ENCODE measurements at places on chromosomes 1 and 21.

DNA sequence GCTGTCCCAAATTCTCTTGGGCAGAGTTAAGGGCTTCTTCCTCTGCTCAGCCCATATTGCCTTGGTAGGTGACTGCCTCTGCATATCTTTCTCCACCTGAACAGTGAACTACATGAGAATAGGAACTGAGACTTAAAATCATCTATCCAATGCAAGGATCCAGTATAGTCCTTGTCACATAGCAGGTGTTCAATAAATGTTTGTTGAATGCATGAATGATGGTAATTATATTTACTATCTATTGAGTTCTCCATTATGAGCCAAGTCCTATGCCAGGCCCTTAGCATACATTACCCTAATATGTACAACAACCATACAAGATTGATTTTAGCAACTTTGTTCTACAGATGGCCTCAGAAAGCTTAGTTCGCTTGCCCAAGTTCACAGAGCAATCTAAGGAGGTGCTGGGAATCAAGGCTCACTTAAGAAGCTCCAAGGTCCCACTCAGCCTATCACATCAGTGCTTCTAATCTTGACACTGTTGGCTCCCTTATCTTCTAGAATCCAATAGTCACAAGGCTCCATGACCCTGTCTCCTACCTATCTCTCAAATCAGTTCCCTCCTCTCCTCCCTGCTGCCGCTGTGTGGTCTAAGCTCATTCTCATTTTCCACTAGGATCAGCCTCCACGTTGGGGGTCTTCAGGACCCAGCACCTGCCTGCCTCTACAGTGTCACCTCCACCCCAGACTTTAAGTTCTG lies 2.2 kb upstream of the CDK18 start:
- DNase-seq: no peak

GRCh38 chr1:234604495-234605398 lies 5.2 kb downstream of the IRF2BP2 start:
- DNase-seq: no peak

- DNase-seq: no peak
Observed at GRCh38 chr1:5889901-5890300, 102.3 kb downstream of the NPHP4 start.

DNA sequence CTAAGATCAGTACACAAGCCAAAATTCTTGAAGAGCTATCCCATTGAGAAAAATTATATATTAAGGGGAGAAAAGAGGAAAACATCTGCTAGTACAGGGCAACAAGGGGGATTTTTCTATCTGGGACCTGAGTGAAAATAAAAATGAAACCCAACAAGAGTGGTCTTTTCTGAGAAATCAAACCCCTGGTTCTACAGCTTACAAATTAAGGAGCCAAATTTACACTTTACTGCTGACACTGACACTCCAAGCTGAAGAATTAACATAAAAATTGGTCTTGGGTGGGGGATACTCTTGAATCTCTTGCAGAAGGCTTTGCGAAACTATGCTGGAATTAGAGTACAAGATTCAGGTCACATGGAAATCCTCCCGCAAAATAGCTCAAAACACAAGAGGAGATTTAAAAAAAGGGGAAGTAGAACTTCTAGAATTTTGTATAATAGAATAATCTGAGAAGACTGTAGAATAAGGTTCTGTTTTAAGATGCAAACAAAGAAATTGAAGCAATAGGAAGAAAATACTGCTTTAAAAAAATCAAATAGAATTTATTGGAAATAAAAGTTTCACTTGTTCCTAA lies 32.1 kb upstream of the HSPA13 start:
- no peak for DNase-seq

GRCh38 chr21:15441992-15442391 lies 287.8 kb upstream of the USP25 start:
- no peak for DNase-seq

- no peak for DNase-seq
Observed at GRCh38 chr1:147202576-147202975, 22.6 kb downstream of the FMO5 start.

- no peak for DNase-seq
Observed at GRCh38 chr1:200874694-200875093, 1.9 kb downstream of the GPR25 start.

- no peak for DNase-seq
Observed at GRCh38 chr1:62794053-62794452, 10.1 kb downstream of the ATG4C start.

DNA sequence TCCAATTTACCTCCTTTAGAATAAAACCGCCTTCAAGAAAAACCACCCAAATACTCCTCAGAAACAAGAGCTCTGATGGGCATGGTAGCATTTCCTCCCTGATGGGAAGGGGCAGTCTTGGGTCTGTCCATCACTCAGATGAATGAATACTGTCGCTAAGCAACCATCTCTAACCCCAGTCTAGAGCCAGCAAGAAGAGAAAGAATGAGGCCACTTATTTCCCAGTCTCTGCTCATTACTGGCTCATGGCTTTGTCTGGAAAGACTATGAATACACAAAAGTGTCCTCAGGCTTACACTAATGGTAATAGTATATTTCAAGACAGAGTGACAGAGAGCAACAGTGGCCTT lies 51.0 kb upstream of the F3 start:
- DNase-seq: no peak

GRCh38 chr1:206850401-206850800 lies 15.0 kb upstream of the IL20 start:
- DNase-seq: no peak

DNA sequence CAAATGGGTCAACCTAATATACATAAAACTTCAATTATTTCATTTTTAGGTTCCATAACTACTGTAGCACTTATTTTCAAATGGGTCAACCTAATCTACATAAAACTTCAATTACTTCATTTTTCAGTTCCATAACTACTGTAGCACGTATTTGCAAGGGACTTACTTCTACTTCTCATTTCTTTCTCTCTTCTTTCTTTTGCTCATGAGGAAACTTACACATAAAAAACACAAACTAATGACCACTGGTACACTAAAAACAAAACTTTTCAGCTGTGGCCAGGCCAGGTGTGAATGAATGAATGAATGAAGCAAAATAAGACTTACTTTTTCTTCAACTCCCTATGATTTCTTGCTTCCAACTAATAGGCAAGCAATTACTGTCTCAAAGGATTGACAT lies 11.7 kb downstream of the SYDE2 start:
- DNase-seq: no peak

DNA sequence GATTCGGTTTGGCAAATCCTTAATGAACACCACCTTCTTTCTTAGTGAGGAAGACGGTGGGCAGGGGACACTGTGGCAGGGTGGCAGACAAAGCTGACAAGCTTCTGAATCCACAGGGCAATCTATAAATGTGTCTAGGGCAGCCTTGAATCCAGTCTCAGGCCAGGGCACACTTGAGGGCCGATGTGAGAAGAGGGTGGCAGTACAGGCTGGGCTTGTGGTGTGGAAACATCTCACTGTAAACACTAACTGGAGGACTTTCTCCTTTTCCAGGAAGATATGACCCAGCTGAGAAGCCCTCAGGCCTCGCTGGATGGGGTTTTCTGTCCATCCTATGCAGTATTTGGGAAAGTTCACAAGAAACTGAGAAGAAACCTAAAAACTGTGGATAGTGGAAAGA lies 46.5 kb downstream of the PKP1 start:
- no peak for DNase-seq

DNA sequence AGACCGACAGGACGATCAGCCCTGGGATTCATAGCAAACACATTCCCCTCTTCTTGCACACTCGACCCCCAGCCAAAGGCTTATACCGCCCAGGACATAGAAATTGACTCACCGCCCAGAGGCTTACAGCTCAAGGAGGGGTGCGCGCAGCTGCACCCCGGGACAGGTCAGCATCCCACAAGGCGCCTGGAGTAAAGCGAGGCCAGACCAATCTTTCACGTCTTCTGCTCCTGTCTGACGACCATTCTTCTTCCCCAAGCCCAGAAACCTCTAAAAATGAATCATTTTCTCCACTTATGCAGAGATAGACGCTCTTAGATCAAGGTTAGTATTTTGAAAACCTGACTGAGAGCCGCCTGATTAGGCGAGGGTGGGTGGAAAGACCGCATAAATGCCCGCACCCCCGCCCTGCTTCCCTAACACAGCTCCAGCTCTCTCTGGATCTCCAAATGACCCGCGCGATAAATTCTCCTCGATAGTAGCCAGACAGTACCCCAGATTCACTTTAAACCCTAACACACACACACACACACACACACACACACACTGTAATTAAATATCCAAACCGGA lies 1.9 kb upstream of the LHX8 start:
- DNase-seq: no peak

DNA sequence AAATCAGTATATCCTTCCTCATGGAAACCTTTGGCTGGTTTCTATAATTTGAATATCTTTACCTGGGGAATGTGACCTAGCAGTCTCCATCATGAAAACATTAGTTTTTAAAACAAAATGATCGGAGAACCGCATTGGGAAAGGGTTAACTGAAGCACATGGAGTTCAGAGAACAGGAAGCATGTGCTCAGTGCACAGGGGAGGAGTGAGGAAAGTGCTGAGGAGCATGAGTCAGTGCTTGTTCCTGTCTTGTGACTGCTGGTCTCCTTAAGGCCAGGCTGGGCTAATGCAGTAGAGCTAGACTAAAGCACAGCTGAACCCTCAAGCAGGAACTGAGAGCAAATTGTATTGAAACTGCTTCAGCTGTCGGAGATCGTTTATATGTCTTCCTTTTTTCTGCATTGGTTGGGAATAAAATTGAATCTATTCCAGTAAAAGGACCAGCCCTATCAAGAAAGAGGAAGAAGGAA lies 5.8 kb downstream of the IFI16 start:
- peak; percentile 37 for DNase-seq

GRCh38 chr1:81432059-81432458 lies 368.7 kb upstream of the ADGRL2 start:
- DNase-seq: no peak

- DNase-seq: no peak
Observed at GRCh38 chr1:66365635-66366034, 168.3 kb upstream of the SGIP1 start.

DNA sequence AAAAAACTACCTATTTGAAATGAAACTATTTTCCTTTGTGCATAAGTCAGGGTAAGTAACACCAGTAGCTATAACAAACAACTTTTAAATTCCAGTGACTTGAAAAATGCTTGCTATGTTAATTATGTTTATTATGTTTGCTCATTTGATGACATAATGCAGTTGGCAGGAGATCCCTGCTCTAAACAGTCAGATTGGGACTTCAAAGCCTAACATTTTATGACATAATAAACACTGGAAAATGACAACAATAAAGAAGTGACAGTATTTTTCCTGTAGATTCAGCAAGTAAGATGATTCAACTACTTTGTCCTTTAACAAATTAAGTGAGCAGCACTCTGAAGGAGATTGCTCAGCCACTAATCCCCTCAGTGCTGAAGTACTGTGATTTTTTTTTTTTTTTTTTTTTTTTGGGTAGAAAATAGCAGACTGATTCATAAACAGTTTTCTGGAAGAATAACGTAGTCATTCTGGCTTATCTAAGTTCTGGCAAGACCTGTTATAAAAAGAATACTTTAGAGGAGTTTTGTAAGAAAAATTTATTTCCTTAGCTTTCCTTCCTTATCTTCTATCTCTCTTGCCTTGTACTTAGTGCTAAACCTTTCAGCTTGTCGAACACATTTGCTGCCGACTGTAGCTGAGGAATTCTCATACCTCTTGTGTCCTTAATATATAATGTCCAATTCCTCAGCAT lies 207.2 kb downstream of the PTGER3 start:
- no peak for DNase-seq

GRCh38 chr1:30872033-30872947 lies 36.3 kb downstream of the SDC3 start:
- no peak for DNase-seq

GRCh38 chr1:212623603-212624002 lies 15.0 kb downstream of the ATF3 start:
- DNase-seq: no peak

DNA sequence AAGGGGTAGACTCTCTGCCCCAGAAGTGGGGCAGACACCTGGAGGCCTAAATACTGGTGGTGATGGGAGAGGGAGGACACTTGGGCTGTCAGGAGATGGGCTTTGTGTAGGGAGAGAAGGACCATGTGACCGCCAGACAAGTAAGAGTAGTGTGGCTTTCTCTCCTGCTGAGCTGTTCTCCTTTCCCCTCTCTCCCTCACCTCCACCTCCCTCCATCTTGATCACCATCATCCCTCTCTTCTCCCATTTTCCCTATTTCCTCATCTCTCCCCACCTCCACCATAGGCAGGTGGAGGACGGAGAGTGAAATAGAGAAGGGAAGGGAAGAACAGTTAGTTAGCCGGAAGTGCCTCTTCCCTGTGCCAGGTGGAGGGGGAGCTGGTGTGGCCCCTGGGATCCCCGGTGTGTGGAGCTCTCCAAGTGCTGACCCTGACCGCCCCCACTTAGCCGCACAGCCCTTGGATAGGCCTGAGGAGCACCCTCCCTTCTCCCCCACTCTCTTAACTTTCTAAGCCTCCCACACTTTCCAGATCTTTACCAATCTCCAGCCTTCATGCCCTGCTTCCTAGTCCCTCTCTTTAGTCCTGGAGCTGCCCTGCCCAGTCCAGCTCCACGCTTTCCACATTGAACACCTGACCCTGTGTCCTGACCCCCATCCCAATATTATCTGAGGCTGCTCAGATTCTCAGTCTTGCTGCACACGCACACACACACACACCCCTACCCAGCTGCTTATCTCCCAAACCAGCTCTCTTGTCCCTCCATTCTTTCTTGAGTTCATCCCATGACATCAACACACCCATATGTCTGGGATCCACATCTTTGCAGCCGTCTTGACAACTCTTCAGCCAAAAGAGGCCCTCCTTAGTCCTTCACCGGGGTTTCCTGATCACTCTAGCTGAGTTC lies 1.5 kb downstream of the CELF3 start:
- DNase-seq: no peak

- DNase-seq: no peak
Observed at GRCh38 chr1:1359308-1359663, 931 bp upstream of the MXRA8 start.

DNA sequence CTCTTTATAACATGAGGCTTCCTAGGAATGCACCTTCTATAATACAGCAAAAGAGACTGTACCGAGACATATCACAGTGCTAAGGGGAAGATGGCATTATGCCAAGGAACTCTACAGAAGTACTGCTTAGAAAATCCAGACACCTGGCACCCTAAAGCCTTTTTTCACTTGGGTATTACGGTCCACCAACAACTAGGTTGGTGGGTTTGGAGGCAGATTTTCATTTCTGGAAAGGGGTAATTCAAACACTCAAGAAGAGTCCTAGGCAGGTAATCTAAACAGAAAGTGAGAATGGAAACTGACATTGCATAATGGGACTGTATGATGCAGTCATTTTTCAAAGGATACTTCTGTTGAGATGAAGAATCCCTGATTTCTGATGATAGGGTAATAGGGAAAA lies 19.6 kb downstream of the SCMH1 start:
- DNase-seq: no peak

DNA sequence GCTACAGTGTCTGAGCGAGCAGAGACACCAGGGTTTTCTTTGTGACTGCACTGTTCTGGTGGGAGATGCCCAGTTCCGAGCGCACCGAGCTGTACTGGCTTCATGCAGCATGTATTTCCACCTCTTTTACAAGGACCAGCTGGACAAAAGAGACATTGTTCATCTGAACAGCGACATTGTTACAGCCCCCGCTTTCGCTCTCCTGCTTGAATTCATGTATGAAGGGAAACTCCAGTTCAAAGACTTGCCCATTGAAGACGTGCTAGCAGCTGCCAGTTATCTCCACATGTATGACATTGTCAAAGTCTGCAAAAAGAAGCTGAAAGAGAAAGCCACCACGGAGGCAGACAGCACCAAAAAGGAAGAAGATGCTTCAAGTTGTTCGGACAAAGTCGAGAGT lies 2.7 kb downstream of the ZBTB18 start:
- DNase-seq: no peak
